CD4-positive, alpha-beta T cell treated with Interleukin-21 for 1 hour (primary cell): ENCODE measurements at places on chromosomes 5 and 9.

DNA sequence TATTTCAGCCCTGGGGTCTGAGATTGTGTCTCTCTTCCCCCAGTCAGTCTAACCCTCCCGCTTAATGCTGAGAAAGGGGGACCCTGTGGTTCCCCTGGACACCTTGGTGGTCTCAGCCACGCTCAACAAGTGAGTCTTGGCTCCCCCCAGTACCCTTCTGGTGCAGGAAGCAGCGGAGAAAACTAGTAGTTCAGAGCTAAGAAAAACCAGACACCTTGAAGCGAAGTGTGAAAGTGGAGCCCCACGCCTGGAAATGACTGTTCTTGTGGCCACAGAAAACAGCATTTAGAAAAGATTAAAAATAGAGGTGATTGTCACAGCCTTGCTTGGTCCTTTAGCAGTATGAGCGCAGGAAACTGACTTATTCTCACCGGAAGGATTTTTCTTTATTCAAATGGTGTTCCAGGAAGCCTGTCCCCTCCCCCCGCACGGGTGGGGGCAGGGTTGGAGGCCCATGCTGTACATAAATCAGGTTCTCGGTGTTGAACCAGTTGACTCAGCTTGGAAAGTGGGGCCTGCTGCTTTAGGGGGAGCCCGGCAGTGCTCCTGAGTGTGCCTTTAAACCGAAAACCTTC lies 8.1 kb downstream of the ARPC5L start:
- peak; percentile 91 for DNase-seq

DNA sequence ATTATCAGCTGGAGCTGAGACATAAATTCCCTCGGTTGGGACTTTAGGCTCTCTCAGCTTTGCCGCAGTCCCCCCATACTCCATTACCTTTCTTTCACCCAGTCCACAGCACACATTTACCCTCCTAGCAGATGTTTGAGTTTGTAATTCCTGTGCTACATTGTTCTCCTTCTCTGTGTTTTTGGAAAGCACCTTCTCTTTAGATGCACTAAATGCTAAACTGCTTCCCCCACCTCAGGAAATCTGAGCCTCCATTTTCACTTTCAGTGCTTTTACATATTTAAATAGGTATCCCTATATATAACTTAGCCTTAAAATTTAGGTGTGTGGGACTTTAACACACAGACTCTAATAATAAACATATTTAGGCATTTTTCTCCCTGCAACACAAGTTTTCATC lies 356.9 kb downstream of the NFIB start:
- no peak for DNase-seq

GRCh38 chr9:3863686-3864085 lies 337.9 kb upstream of the RFX3 start:
- no peak for DNase-seq

GRCh38 chr5:64184832-64185231 lies 19.2 kb downstream of the RNF180 start:
- no peak for DNase-seq

GRCh38 chr5:140868721-140869554 lies at the start of gene PCDHA11:
Gene PCDHA11, plus strand, starts transcription at chr5:140868957. Its CDS starts 147 bp downstream, at chr5:140869104.
- no peak for DNase-seq

- no peak for DNase-seq
These were observed 688 bp downstream of the SNX24 start for GRCh38 chr5:122846051-122846550.

DNA sequence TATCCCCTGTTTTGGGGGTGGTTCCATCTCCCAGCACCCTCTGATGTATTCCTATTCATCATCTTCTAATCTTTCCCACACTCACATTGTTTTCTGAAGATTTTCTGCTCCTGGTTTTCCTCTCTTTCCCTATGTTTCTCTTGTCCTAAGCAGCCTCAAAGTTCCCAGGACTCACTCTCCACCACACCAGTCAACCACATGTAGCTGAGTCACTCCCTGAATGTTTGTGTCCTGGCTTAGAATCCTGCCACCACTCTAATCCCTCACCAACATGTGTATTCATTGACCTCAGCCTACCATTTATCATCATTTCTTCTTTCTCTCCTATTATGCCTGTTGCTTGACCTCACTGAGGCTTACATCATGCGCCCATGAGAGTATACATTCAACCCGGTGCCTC lies 282.4 kb upstream of the ADAMTS16 start:
- no peak for DNase-seq

GRCh38 chr9:19947996-19948395 lies 159.2 kb upstream of the SLC24A2 start:
- no peak for DNase-seq

- no peak for DNase-seq
These were observed 41.4 kb upstream of the GLRA1 start for GRCh38 chr5:151966046-151966445.

DNA sequence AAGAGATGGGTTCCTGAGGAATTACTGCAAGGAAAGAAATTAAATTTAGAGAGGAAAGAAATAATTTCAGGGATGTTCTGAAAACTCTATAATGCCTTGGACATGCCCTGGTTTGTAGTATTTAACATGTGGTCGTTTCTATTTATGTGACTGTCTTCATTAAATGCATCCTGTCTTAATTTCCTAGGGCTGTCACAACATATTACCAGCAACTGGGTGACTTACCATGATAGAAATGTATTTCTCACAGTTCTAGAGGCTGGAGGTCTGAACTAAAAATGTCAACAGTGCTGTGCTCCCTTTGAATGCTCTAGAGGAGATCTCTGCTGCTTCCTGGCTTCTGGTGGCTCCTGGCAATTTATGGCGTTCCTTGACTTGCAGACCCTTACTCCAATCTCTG lies 287.7 kb downstream of the FBXL7 start:
- DNase-seq = no peak

DNA sequence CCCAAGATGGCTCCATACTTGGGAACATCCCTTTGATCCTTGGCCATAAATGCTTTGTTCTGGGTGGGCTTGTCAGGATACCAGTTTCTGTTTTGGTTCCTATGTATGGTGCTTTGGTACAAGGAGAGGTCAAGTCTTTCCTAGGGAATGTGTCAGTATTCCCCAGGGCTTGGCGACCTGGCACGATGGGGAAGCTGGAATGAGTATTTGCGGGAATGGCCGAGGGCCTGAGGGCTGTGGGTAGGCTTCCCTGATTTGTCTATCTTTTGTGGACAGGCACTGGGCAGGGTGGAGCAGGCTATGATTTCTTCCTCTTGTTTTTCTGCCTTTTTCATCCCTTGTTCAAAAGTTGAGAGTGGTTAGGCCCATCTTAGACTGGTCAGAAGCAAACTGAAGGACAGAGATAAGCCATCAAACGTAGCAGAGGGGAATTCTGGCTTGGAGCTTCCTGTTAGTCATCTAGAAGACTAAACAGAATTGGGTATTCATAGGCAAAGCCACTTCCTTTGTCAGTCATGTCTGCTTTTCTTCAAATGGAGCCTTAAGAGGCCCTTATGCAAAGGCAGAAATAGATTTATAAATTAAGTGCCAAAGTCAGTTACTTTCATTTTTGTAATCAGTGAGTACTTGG lies 13.7 kb downstream of the DOCK2 start:
- DNase-seq = peak; percentile 47

- no peak for DNase-seq
These were observed 181.4 kb upstream of the MAP3K1 start for GRCh38 chr5:56633950-56634349.

- no peak for DNase-seq
These were observed 796.3 kb downstream of the MAT2B start for GRCh38 chr5:164301708-164302107.

DNA sequence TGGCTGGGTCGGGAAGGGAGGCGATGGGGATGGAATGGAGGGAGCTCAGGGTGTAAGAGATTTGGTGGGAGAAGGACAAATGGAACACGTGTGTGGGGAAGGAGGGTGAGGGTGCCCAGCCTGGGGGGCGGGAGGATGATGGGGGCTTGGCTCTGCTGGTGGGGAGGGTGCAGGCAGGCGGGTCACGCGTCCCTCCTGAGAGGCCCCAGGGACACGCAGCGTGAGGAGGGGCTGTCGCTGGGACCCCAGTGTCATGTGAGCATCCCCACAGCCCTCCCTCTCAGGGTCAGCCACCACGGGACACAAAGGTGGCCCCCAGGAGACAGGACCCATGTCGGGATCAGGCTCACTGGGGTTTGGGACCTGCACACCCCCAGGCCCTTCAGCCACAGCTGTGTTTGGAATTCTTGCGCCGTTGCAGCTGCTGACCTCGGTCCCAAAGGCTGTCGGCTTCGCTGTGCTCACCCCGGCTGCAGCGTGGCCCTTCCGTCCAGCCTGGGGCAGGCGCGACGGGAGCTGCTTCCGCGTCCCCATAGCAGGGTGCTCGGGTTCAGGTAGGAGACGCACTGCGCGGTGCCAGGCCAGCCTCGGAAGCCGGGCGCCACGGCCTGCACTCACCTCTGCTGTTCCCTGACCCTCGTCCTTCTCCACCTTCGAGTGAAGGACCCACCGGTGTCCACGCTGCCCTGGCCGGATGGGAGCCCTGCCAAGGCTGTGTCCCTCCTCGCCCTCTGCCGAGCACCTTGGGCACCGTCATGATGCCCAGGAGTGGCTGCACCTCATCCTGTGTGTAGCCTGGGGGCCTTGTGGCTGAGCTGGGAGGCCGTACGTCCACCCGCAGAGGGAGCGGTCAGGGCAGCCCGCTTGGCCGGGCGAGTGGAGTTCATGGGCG lies 5.4 kb downstream of the SLC6A19 start:
- no peak for DNase-seq

DNA sequence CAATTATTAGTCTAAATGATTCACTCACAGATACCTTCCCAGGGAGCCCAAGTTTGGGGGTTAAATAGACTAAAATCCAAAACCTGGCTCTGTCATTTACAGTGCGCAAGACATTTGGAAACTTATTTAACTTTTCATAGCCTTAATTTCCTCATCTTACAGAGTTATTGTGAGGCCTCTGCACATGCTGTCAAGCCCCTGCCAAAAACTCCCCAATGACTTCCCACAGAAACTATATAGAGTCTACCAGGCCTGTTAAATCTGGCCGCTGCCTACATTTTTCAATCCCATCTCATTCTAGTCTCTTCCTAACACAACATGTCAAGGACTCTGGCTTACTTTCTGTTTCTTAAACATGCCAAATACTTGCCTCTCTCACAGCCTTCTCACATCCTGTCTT lies 412.5 kb downstream of the ELAVL2 start:
- DNase-seq = no peak

GRCh38 chr9:72636621-72637020 lies 115.2 kb downstream of the TMC1 start:
- DNase-seq = no peak

GRCh38 chr9:89026876-89027275 lies 35.6 kb downstream of the S1PR3 start:
- no peak for DNase-seq

DNA sequence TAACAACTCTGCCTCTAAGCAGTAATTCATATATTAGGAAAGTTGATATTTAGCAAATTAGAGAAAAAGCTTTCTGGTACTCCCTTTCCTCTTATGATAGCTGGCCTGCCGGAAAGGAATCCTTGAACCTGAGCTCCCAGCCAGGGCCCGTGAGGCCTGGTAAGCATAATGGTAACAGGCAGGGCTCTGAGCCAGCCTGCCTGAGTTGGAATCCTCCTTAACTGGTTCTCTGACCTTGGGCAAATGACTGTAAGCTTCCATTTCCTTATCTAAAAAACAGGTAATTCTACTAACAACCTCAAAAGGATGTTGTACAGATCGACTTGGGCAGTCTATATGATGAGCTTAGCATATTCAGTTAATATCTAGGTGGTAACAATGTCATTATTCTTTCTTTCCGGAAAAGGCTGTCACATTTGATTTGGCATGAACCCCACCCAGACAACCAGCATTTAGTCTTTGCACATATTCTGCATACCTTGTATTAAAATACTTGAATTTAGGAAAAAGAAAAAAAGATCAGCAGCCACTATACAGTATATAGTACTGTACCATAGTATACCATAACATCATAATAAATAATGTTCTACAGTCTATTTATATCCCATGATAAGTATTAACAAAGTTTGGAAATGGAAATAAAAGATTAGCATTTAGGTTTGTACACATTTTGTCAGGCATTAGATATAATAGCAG lies 55.7 kb upstream of the MAP3K1 start:
- no peak for DNase-seq

DNA sequence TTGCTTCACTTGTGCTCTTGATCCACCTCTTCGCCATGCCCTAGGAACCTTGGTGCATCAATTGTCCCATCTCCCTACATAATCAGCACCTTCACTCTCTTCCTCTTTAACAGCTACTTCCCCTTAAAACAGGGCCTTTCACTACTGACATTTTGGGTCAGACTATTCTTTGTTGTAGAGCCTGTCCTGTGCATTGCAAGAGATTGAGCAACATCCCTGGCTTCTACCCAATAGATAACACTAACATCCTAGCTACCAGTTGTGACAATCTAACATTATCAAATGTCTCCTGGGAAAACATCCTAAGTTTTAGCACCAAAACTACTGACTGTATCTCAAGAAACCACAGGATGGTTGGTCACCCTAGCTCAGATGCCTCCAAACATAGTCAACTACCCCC lies 854.3 kb upstream of the DMAC1 start:
- DNase-seq = no peak

DNA sequence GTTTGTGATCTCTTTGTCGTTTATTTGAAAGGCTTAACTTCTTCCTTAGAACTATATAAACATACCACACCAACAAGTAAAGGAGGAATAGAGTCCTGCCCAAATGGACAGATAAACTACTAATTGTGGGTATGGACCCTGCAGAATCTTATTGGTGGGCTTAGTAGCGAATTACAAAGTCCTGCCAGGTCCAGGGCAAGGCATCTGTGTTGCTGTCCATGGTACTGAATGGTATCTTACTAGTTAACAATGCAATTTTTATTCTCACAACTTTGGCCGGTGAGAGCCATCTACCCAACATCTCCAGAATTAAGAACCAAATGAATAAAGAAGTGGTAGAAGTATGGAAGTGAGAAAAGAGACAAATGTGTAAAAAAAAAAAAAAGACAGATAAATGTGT lies 1782.4 kb upstream of the WWC1 start:
- DNase-seq = no peak
